Astrocyte (in vitro differentiated cells and primary cell): ENCODE measurements at places on chromosomes 1 and 21.

DNA sequence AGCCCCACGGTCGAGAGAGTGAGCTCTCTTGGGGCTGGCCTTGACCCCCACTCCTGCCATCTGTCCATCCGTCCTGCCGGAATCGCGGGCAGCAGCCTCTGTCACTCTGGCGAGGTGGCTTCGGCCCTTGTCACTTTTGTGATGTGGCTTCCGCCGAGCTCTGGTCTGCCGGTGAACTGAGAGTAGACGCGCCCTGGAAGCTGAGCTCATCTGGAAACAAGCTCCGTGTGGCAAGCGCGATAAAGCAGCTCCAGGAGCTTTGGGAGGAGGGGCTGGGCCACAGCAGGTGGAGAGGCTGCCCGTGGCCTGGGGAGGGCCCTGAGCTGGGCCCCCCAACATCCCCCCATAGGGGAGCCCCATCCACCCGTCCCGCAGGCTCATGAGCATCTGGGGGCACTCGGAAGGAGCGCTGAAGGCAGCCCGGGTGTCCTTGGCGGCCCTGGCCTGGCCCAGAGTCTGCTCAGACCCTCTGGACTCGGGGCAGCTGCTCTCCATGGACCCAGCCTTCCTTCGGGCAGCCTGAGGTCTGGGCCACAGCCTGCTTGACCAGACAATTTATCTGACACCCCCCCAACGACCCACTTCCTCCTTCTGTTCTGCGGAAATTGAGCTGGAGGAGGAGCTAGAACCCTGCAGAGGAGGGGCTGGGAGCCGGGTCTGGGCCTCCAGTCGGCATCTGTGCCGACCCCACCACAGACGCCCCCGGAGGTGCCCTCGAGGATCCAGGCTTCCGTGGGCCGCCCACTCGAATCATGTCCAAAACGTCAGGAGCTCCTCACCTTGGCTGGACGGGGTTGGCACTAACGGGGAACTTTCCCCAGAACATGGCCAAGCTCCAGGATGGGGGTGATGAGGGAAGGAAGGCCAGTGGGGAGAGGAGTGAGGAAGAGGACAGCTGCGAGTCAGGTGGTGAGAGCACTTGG lies 59.1 kb downstream of the SLC19A1 start:
- no peak for DNase-seq

DNA sequence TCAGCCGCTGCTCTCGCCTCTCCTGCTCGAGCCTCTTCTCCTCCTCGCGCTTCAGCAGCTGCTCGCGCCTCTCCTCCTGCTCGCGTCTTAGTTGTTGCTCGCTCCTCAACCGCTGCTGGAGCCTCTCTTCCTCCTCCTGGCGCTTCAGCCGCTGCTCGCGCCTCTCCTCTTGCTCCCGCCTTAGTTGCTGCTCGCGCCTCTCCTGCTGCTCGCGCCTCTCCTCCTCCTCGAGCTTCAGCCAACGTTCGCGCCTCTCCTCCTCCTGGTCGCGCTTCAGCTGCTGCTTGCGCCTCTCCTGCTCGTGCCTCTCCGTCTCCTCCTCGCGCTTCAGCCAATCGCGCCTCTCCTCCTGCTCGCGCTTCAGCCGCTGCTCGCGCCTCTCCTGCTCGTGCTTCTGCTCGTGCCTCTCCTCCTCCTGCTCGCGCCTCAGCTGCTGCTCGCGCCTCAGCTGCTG lies 3.7 kb downstream of the TCHH start:
- peak; percentile 49 for DNase-seq

DNA sequence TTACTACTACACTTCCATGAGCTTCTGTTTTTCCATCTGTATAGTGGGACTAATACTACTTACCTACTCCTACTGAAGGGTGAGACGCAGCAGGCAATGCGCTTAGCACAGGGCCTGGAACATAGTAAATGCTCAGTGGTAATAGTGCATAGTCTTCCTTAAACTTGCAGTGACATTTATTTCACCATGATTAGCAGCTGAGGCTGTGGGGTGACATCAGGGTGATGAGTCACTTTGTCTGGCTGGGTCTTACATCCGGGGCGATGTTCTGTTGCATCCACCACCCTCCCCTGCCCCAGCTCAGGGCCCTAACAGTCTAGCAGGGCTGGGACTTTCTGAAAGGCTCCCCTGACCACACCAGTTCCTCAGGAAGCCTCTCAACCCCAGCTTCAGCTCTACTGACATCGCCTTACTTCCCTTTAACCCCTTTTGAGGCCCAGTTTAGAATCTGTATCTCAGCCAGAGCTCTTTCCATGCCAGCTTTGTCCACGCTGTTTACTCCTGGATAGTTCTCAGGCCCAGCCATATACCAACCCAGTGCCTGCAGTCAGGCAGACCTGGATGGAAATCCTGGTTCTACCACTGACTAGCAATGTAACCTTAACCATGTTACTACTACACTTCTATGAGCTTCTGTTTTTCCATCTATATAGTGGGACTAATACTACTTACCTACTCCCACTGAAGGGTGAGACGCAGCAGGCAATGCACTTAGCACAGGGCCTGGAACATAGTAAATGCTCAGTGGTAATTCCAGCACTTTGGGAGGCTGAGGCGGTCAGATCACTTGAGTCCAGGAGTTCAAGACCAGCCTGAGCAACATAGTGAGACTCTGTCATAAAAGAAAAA lies 66.3 kb downstream of the CD58 start:
- peak; percentile 82 for DNase-seq

DNA sequence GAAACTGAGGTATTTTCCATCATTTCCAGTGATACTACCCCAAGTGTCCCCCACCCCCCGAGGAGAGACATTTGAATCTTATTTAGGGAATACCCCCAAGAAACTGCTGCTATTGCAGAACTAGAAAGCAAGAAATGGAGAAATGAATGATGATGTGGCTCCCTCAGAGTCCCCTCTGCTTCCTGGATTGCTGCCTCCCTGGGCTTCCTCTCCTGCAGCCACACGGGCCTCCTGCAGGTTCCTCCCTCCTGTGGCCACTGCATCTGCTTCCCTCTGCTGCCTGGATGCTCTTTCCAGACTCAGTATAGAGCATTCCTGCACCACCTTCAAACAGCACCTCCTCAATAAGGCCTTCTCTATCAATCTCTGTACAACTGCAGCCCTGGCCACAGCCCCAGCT lies 69.3 kb downstream of the SLC25A24 start:
- DNase-seq = no peak

- no peak for DNase-seq
Observed at GRCh38 chr1:224124220-224124619, 10.3 kb downstream of the FBXO28 start.

DNA sequence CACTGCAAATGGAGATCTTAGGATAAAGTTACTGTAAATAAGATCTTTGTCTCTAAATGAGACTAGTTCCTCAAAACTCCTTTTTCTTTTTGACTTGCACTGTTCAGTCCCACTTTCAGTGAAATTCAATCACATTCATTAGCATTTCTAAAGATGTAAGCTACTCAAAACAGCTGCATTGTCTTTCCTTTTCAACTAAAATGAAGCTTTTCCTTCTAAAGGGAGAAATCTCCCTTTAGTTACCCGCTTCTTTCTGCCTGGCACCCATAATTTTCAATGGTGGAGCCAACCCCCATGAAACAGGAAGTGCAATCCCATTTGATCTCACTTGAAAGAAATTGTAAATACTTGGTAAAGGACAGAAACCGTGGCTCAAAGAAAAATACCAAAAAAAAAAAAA lies 387.4 kb upstream of the PKN2 start:
- DNase-seq = no peak

DNA sequence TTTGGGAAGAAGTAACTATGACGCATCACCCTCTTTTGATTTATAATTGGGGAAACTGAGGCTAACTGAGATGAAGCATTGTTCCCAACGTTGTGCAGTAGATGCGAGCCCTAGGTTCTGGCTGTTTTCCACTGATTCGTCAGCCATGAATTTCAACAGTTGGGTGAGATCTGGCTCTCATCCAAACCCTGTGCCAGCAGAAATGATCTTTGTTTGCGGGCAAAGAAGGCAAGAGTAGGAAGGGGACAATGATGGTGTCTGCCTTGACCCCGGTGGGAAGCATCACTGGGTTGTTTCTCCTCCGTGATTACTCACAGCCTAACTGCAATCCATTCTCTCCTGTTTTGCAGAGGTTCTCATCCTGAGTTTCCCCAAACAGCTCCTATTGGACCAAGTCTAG lies 142.3 kb downstream of the MIS18A start:
- no peak for DNase-seq

DNA sequence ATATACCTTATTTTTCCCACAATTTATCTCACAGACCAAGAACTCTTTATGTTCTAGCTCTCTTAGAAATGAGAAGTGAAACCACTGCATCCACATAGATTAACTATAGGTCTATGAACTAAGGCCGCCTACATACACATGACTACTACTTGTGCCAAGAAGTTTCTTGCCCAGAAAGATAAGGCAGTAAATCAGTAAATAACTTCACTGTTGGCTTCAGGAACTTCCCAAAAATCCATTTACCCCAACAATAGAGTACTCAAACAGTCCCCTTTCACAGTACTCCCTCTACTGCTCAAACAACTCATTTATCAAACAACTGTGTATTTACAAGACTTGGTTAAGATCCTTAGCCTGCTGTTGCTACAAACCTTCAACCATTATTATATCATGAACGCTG lies 96.5 kb downstream of the NME7 start:
- no peak for DNase-seq
